ENCODE measurements at places on chromosomes 6 and 20.

DNA sequence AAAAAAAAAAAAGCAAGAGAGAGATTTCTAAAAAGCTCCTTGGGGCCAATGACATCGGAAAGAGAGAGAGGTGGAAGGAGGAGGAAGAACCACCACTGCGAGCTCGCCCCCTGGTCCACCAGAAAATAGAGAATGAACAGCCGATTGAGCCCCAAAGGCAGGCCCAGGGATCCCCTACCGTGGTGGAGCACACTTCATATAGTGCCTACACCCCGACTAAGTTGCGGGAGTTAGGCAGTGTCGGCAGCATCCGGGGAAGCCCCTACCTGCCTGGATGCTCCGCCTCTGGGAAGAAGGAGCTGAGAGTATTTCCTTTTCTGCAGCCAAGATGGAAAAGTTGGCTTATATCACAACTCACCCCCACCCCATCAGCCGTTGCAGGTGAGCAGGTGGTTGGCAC lies 38.6 kb upstream of the HSF2 start:
- DNase-seq, result no peak

GRCh38 chr20:11436113-11436905 lies 481.4 kb upstream of the BTBD3 start:
- no peak for DNase-seq

GRCh38 chr6:11621119-11621518 lies 83.6 kb downstream of the TMEM170B start:
- no peak for DNase-seq

DNA sequence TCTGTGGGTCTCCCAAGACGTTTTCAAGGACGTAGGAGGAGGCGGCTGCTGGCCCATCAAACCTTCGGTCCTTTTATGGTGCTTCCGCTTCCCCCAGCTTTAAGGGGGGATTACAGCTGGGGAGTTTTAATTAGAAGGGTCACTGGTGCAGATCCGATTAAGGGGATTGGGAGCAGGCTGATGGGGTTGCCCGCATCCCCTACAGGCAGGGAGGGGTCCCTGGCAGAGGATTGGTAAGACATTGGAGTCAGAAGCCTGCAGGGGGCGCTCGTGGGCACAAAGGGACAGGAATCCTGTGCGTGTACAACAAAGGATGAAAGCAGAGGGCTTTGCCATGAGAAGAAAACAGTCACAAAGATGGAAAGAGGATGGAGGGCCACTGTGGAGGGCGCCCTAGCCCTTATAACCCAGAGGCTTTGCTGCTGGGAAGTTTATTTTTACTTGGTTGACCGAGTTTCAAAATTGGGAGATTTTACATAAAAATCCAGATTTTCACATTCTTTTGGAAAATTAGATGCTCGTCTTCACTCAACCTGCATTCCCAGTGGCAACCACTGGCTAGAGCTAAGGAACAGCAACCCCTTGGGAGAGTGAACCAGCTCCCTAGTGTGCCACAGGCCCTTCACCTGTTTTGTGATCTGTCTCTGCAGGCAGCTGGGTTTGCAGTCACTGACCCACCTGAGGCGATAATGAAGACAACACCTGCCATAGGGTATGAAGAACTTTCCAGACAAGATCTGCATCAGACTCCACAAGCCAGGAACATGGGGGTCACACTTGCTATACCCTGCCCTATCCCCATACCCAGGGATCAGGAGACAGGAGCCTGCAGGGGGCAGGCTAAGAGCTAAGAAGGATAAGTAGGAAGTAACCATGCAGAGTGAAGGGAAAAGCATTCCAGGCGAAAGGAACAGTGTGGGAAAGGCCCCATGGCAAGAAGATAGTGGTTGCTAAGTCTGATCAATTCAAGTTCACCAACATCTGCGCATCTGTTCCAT lies 97.7 kb downstream of the KCNB1 start:
- no peak for DNase-seq

DNA sequence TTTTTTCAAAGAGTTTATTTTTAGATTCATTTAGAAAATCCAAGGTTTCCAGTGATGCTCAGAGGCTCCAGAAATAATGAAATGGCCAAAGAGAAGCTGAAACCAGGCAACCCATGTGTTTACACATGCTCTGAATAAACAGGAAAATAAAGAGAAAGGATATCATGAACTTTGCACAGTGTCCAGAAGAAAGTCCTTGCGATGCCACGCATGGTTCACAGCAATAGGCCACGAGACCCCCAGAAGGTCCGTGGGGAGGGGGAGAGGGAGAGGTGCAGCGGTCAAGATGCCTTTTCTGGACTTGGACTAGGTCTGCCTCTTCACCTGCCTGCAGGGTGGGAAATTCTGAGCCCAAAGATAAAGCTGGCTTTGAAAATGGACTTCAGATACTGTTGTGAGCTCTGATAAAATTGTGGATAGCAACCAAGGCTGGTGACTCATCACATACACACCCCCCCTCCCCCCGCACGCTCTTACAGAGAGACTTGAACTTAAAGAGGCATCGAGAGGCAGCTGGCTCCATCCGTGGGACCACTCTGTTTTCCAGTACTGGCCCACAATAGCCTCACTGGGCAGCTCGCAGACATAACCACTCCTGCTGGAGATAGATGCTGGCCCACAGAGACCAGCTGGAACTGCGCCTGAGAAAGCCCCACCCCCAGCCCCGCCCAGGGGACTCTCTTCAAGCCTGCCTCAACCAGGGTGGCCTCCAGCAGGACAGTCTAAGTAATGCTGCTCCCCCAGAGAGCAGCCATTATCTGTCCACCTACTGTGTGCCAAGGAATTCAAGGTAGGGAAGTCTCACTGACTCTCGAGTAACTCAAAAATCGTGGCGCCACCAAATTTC lies 21.2 kb upstream of the NFATC2 start:
- peak; percentile 15 for DNase-seq

GRCh38 chr6:127404133-127404532 lies 55.1 kb downstream of the KIAA0408 start:
- DNase-seq, result no peak

DNA sequence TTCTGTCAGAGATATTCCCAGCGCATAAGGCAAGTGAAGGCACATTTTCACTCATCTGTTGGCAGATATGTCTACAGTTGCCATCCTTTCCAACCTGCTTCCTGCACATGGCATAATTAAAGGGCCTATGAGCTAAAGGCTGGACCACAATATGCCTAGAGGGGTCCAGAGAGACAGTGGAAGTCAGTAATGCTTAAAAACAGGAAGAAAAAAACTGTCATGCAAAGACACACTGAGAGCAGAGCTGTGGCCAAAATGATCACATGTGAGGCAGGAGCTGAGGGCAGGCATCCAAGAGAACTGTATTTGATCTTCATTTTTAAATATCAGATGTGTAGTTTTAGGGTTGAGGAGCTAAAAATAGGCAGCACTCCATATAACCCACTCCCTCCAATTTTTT lies 125.0 kb upstream of the BACH2 start:
- DNase-seq, result no peak

Data from NCI-H510A (cell line).